Kidney (tissue), 22 donors: ENCODE measurements at places on chromosomes 12 and 14.

DNA sequence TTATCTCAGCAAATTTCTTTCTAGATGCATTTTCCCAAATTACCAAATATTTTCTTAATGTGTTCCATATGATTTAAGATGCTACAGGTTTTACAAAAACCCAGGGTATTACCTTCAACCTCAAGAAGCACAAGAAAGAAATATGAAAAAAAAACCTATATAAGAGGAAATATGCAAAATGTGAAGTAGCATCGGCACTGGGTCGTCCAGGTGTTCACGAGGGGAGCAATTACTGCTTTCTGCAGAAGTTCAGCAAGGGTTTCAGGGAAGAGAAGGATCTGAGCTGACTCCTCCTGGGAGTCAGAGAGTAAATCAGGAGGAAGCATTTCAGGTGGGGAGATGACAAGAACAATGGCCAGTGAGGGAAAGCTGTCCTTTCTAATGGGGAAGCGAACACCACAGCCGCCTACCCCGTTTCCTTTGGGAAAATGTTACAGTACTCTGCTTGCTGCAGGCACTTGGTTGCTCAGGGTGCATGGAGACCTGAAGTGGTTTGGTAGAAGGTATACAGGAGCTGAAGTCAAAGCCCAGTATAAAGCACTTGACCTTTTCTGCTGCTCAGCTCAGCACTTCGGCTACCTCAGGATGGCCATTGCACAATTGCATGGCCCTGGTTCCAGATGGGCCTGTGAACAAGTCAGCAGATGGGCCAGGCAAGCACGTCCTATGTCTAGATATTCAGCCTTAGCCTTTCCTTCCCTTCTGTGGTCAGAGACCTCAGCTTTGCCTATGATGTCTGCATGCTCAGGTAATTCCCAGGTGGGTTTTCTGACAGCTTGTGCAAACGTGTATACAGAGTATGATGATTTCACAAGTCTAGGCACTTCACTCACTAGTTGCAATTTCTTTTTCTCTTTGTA is 155.6 kb downstream of the PAX9 start:
- H3K4me3 ChIP-seq = no peak overlapping the region
- no peaks in the 10 kb centered on the region for H3K4me1 ChIP-seq
- no peaks in the 10 kb centered on the region for H3K27me3 ChIP-seq
- H3K27ac ChIP-seq = no peak overlapping the region

- no peak overlapping the region for H3K4me3 ChIP-seq
- H3K27me3 ChIP-seq = no peaks in the 10 kb centered on the region
- no peaks in the 10 kb centered on the region for H3K4me1 ChIP-seq
- DNase-seq = no peak
- H3K36me3 ChIP-seq = no peaks in the 10 kb centered on the region
- no peak overlapping the region for H3K27ac ChIP-seq
Measured at GRCh38 chr14:59926534-59926933, 6.6 kb downstream of the LRRC9 start.

- H3K4me1 ChIP-seq = peaks cover 4% of the 10 kb centered on the region
- no peak for DNase-seq
- H3K36me3 ChIP-seq = no peaks in the 10 kb centered on the region
- H3K27me3 ChIP-seq = no peaks in the 10 kb centered on the region
- no peak overlapping the region for H3K27ac ChIP-seq
Measured at GRCh38 chr12:1797991-1798640, 22.2 kb upstream of the LRTM2 start.

- H3K27ac ChIP-seq = no peak overlapping the region
- no peaks in the 10 kb centered on the region for H3K27me3 ChIP-seq
- DNase-seq = no peak
- no peaks in the 10 kb centered on the region for H3K36me3 ChIP-seq
- no peak overlapping the region for H3K4me3 ChIP-seq
Measured at GRCh38 chr14:87529081-87529480, 463.9 kb downstream of the GALC start.
